ENCODE measurements at places on chromosomes 12 and 14.

- DNase-seq = no peak
Observed at GRCh38 chr14:92368001-92368400, 45.0 kb downstream of the SLC24A4 start.

- DNase-seq = no peak
Observed at GRCh38 chr12:46546634-46547273, 174.2 kb upstream of the SLC38A2 start.

DNA sequence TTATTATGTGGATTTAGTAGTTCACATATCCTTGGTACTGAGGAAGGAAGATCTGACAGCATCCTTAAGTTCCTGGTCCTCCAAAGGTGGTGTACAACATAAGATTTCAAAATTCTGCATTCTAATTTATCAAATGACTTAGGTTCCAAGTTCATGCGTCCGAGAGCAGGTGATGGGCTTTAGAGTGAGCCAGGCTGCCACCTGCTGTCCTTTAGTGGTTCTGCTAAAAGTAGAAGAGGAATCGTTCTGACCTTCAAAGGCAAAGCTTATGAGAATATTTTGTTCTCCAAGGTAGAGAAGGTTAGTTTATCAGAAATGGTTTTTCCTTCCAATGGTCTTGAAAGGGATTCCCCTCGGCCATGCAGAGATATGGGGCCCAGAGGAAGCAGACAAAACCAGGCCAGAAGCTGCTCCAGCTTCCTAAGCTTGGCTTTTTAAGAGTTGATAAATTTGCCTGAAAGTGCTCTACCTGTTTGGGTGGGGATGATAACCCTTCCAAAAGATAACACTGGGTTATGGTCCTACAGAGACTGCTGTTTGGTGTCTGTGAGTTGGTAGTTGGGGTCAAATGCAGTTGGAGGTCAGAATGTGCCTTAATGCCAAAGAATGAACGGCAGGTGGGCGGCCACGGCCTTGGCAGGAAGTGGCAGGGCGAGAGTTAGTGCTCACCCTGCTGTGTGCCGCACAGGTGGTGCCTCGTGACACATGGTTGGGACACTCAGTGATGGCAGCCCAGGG is 29.1 kb upstream of the LRTM2 start:
- DNase-seq = no peak

- no peak for DNase-seq
Observed at GRCh38 chr12:69840727-69841126, 15.7 kb downstream of the MYRFL start.

DNA sequence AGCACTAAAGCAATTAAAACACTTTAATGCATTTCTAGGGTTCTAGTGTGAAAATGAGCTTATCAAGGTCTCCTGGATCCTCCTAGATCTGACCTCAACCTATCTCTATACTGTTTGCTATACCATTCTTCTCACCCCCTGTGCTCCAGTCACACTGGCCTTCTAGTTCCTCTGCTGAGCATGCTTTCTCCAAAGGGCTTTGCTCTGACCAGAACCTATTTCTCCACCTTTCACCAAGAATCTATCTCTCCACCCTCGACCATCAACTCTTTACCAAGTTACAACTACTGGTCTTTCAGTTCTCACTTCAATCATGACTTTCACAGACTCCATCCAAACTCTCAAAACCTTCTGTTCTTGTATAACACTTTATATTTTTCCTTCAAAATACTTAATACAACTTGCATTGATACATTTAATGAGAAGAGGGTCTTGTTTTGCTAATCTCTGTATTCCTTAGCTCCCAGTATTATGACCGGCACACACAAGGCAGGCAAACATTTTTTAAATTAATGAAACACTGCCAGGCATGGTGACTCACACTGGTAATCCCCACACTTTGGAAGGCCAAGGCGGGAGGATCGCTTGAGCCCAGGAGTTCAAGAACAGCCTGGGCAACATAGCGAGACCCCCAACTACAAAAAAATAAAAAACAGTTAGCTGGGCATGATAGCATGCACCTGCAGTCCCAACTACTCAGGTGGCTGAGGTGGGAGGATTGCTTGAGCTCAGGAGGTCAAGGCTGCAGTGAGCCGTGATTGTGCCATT is 22.8 kb downstream of the PPP1R12A start:
- DNase-seq = no peak
